ENCODE measurements at places on chromosomes 7 and 10.
A peak's percentile ranks its signal among the peaks of the same experiment; 100 is the strongest.

- no peak for DNase-seq
Observed at GRCh38 chr7:108147031-108147563, 16.9 kb upstream of the LAMB4 start.

- DNase-seq: no peak
Observed at GRCh38 chr7:1809601-1810258, 139.7 kb downstream of the ELFN1 start.

- no peak for DNase-seq
Observed at GRCh38 chr10:36393801-36394200, 731.6 kb upstream of the ANKRD30A start.

DNA sequence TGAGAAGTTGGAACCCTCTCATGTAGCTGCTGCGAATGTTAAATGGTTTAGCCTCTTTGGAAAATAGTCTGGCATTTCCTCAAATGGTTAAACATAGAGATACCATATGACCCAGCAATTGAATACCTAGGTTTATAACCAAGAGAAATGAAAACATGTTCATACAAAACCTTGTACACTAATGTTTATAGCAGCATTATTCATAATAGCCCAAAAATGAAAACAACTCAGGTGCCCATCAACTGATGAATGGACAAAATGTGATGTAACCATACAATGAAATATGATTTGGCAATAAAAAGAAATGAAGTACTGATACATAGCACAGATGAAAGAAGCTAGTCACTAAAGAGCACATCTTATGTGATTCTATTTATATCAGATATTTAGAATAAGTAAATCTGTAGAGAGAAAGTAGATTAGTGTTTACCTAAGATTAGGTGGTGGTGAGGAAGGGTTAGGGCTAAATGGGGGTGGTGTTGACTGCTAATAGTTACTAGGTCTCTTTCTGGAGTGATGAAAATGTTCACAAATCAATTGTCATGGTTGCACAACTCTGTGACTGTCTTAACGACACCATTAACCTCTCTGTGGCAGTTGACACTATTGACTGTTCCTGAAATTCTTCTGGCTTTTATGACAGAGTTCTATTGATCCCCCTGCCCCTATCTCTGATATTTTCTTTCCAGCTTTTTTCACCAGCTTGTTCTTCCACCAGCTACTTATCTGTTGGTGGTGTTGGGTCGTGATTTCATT lies 35.2 kb downstream of the VCL start:
- DNase-seq: no peak

GRCh38 chr7:50142425-50143017 lies 49.5 kb upstream of the ZPBP start:
- no peak for DNase-seq

- DNase-seq: peak; percentile 0
Observed at GRCh38 chr7:147136352-147136751, 1019.8 kb downstream of the CNTNAP2 start.

DNA sequence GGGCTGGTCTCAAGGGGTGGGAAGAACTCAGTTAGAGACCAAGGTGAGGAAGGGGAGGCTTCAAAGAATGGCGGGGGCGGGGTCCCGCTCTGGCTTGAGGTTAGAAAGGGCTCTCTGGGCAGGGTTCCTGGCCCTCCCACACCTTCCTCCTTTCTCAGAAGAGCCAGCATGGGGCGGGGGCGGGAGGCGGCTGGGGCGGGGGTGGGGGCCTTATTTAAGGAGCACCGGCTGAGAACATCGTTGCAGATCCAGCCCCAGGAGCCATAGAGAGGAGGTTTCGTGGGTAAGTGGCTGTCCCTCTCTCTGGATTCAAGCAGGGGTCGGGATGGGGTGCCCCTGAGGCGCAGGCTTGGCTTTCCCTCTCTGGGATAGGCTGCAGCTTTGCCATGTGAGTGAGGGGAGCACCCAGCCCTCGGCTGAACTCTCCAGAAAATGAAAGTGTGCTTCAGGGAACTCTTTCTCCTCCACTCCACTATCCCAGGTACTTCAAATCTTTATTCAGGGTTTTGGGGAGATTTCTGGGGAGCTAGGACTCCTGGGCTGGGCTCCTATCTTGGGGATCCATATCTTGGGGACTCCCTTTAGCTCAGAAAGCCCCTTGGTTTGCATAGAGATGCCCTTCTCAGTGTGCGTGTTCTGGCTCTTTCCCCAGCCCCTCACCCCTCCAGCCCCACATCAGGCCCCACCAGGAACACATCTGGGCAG lies 3.3 kb upstream of the CUEDC2 start:
- DNase-seq: no peak

DNA sequence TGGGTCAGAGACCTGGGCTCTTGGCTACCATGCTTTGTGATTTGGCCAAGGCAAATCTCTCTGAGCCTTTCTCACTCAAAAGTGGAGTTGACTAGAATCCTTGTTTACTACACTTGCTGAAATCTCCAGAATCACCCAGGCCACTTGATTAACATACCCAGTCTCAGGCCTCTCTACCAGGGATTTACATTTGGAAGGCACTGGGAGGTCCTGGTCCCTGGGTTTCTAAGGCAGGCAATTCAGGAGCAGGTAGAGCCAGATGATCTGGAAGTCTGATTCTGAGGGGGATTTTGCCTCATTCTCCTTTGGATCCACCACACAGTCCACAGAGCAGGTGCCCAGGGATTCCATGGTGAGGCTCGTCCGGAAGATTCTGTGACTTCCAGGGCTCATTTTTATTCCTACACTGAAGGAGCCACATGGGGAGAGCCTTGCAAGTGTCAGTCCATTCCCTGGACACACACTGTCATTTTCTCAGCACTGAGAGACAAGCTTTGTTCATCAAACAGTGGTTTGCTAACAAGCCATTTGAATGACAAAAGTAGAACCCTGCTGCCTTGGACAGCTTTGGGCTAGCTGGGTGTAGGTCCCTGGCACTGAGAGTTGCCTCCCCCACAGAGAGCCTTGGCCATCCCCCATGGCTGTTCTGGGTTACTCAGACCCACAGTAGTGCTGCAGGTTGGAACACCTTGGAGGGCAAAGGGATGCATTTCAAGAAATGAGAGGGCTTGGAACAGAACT lies 74.2 kb downstream of the NOC3L start:
- no peak for DNase-seq

DNA sequence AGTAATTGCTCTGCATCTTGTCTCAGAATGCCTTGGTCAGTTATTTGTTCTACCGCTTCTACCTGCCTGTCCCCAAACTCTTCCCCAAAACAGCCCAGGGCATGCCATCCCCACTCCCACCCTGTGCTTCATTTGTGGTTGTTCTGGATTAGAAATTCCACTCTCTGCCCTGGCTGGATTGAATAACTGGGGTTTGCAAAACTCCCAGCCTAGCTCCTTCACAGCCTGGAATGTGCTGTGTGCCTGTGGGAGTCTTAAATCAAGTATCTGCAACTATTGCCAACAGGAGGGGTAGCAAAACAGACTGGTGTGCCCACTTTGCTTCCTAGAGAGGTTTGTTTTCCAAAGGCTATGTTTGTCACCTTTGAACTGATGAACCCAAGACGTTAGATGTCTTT lies 24.2 kb downstream of the TSPAN15 start:
- DNase-seq: no peak

- DNase-seq: no peak
Observed at GRCh38 chr10:88672041-88672440, 7.8 kb downstream of the LIPF start.

DNA sequence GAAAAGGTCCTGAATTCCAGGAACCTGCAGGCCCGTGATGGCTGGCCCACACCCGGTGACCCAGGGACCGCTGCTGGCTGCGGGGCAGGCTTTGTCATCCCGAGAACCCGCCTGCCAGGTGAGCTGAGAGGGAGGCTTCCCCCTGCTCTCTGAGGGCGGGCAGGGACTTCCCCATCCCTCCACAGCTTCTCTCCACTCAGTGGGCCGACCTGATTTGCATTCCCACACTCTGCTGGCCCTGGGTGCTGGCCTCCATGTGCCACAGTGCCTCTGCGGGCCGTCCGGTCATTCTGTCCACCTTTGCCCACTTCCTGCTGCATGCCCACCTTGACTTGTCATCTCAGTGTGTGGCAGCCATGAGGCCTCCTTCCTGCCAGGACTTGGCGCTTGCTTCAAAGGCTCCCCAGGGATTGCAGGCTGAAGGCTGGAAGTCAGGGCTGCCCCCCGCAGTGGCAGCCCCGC lies 35.3 kb downstream of the PALD1 start:
- DNase-seq: no peak

GRCh38 chr7:121516821-121517220 lies 120.7 kb upstream of the FAM3C start:
- no peak for DNase-seq

- no peak for DNase-seq
Observed at GRCh38 chr7:47878662-47879061, 69.6 kb downstream of the PKD1L1 start.

DNA sequence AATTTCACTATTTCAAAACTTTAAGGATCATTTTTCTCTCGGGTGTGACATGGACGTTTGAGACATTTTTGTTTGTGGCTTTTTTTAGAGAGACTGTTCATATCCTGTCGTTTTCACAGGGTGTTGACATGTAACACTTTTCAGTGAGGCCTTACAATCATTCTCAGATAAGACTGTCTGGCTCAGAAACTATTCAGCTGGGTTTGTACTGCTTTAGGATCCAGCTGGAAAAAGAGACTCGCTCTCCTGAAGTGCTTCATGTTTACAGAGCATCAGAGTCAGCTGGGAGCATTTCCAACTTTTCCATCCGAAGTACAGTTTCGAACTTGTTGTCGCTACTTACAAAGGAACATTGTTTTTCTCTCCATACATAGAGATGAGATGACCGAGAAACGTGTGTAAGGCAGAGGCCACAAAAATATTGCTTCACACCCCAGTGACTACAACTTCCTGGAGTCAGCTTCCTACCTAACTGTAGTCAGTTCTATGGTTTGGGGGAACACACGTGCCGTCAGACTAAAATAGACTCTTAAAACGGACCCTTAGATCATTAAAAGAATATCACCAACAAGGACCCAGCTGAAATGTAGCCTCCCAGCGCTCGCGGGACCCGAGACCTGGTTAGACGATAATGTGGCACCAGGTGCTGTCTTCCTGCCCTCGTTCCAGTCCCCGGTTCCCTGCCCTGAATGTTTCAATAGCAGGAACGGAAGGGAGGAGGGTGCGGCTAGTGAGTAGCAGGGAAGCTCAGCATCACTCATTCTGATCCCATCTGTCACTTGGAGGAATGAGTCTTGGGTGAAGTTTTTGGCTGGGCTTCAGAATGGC lies 78.0 kb downstream of the MKI67 start:
- DNase-seq: no peak

DNA sequence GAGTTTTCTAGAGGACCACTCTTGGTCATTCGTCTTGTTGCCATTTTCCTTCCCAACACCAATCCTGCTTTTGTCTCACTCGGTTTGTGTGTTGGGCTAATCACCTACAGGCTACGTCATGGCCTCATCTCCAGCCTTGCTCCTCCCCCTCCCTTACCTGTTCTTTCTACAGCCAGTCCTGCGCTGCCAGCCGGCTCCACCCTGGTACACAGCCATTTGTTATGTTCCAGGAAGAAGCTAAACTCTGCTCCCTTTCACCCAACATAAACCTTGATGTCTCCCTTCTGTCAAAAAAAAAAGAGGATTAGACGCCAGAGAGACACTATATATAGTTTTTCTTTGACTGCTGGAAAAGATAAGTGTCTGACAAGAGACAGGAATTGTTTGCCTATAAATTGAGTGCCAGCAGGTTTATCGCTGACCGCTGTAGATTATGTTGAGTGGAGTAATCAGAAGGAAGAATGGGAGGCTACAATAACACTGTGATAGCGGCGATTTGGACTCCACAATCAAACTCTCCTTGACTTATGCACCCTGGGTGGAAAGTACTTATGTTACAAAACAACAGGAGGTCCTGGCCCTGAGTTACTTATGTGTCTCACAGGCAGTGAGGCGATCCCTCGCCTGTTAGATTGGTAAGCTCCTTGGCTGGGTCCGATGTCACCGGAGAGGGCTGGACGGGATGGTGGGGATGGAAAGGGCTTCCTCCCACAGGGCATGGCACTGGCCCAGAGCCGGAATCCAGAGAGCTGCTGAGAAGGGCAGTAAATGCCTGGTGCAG lies 171.3 kb upstream of the BMPER start:
- DNase-seq: no peak

DNA sequence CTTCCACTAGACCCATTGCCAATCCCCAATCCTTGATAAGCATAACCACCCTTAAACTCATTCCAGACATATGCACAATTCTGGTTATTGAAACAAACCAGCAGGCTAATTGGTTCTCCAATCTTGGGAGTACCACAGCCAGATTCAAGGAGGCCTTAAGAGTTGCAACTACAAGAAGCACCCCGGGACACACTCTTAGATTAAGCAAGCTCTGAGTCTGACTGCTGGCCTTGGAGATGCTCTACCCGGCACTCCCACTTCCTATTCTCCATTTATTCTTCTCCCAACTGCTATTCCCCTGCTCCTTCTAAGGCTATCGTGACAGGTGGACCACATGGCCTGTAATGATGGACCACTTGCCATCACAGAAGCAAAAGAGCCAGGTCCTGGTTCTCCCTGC lies 40.3 kb downstream of the CYTH3 start:
- DNase-seq: no peak

DNA sequence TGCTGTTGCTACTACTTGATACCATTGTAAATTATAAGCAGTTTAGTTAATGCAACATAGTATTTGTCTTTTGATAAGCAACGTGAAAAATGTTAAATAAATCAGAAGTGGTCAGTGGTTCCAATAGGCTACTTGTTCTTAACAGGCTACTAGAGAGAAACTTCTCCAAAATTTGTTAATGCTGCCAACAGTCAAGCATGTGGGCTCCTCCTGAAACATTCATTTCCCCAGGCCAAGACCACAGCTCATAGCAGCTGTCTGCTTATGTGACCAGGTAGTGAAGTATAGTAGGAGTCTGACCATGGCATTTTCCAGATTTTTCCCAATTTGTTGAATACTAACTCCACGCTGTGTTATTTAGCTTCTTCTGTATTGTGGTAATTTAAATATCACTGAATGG lies 81.0 kb downstream of the CYP51A1 start:
- DNase-seq: no peak

GRCh38 chr10:79452174-79452611 lies 6.8 kb upstream of the ZCCHC24 start:
- no peak for DNase-seq

GRCh38 chr7:115937960-115938359 lies 92.6 kb downstream of the TFEC start:
- no peak for DNase-seq

GRCh38 chr10:98436704-98437103 lies 10.0 kb downstream of the HPS1 start:
- DNase-seq: no peak

DNA sequence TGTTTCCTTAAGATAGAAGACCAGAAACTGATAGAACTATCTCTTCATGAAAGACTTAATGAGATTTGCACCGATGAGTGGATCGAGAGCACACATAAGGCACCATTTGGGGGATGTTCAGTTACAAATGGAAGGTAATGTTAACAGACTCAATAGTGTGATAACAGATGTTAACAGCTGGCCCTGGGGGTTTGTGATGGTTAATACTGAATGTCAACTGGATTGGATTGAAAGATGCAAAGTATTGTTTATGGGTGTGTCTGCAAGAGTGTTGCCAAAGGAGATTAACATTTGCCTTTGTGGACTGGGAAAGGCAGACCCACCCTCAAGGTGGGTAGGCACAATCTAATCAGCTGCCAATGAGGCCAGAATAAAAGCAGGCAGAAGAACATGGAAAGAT lies 130.5 kb upstream of the DGKB start:
- no peak for DNase-seq
